Esophagus muscularis mucosa (tissue), 4 donors: ENCODE measurements at places on chromosomes 16 and 17. TPM values are rescaled to one million over a fixed set of nuclear protein-coding genes. Genes with fewer than 3 reads are reported as not detected.

DNA sequence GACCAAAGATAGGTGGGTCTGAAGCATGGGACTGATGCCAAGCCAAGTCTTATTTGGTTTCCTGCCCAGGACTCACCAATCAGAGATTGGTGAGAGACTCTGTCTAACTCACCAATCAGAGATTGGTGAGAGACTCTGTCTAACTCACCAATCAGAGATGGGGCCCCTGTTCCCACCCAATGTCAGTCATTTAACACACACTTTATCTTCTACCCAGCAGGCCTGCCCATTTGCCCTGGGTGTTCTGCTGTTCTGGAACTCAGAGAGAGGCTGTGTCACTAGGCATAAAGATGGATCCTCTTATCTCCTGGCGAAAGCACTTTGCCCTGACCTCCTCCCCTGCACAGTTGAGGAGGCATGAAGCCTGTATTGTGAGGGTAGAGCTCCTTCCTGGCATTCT is 5.4 kb upstream of the RHOT1 start:
- DNase-seq = no peak

DNA sequence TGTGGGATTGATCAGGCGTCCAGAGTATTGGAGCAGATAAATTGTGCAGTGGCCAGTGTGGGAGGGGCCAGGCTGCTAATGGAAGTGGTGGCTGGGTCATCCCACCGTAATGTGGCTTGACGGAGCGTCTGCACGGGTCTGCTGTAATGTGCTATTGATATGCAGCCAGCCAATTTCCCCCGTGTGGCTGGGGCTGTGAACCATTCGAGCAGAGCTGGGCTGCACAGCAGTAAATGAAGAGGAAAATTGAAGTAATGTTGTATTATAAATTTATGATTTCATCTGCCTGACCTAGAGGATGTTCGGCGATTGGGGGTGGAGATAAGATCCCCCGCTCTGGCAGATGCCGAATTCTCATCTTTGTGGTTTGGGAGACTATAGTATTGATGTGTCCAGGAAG is 121.5 kb downstream of the CCDC182 start:
- DNase-seq = no peak

GRCh38 chr16:57689762-57690558 is 4.6 kb upstream of the DRC7 start:
- no peak for DNase-seq

GRCh38 chr17:79851461-79851817 is 12.2 kb upstream of the CBX4 start:
- DNase-seq = no peak

DNA sequence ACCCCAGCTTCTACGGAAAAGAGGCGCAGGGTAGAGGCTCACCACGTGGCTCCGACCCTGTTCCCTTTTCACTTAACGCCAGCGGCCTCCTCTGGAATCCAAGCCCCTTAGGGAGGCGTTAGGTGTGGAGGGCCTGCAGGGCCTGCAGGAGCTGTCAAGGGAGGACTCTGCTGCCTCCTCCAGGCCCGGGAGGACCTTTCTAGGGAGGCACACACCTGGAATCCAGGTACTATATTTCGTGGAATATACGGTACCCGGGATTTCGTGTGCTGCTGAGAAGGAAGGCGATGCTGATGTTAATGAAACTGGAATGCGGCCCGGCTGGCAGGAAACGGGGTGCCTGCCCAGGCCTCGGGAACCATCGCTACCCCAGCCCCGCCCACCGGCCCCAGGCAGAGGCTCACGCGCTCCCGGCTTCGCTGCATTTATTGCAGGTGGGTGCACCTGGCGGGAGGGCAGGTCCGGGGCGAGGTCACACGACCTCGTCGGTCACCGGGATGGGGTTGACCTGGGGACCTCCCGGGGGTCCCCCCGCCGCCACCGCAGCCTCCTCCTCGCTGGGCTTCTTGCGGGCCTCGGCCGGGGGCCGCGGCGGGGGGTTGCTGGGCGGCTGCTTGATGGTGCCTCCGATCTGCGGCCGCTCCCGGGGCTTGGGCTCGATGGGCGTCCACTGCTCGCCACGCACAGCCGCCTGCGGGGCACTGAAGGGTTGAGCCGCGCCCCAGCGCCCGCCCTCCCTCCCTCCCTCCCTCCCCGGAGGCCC is 4.7 kb downstream of the IL17C start:
- no peak for DNase-seq

Gene RTN4RL1
- total RNA-seq = 0.86 TPM
